ENCODE measurements at places on chromosomes 5 and 9.
A peak's percentile ranks its signal among the peaks of the same experiment; 100 is the strongest.

GRCh38 chr9:81002242-81002641 is 687.1 kb downstream of the TLE1 start:
- no peak for DNase-seq

DNA sequence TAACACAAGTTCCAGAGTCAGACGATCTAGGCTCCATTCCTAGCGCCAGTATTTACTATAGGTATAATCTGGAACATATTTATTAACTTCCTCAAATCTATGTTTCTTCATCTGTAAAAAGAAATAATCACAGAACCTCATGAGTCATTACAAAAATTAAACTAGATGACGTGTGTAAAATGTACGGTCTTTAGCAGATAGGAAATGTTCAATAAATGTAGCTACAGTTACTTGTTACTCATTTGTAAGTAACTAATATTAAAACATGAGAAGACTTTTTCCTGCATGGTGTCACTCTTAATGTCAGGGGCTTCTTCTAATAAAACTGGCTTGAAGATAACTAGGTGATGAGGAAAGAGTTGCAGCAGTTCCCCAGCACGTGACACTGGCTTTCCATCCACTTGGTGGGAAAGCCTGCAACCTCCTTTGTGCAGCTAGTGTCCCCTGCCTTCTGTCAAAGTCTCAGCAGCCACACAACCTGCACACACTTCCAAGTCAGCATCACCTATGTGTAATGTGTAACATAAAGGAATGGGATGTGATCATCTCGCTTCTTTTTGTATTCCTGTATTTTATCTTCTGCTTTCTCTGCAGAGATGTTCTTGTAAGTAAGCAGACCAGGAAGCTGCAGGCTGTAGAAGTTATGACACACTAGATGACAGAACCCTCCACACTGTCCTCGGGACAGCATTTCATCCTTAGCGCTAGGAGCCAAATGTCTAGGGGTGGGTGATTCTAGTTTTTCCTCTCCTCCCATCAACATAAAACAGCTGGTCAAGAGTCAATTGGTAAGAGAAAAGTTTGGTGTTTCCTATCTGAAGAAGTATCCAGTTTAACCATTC is 1.8 kb upstream of the JAKMIP2 start:
- no peak for DNase-seq

DNA sequence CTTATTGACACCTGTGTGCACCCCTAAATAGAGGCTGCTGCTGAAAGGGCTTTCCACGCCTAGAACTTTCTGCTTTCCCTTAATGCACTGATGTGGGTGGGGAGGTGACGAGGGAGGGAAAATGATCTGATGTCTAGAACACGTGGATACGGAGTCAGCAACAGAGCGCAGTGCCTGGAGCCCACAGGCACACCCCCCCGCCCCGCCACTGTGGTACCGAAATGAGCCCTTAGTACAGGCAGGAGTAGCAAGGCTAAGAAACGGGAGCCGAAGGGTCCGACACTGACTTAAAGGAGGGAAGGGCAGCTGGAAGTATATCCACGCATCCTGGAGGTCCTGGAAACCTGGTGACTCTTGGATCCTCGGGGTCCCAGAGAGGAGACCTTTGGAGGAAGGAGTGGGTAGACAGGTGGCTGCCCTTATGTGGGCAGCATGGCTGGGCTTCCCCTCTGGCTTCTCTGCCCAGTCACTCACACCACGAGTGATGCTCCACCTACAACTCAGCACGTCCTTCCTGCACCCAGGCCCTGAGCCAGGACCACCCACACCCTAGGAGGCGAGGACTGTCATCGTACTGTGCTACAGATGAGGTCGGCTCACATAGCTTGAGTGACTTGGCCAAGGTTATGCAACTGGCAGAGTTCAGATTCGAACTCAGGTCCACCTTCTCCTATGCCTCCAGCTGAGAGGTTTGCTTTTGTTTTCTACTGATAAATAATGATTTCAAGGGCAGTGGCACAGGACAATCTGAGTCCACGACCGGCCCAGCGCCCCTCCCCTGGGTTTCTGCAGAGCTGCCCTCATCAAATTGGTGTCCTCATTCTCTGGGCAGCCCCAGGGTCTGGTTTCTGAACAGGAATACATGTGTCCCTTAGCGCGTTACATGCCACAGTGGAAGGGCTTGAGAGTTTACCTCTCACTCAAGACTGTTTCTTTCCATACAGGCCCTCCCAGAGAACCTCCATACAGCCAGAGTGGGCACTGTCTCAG is 4.7 kb upstream of the VAV2 start:
- DNase-seq, result no peak

DNA sequence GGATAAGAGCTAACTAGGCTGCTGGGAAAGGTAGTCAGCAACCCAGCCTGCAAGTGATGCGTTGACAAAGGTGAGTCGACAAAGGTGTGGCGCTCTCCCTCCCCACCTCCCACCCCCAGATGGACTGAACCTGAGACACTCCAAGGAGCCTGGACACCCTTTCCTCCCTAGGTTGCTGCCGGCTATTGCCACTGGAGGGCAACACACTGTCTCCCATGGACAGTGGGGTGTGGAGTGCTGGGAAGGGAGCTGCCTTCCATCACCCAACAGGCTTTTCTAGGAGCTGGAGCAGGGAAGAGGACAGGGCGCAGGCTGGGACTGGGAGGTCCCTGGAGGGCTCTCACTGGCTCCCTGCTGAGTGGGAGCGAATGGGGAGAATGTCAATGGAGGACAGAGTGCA is 75.4 kb upstream of the ARAP3 start:
- no peak for DNase-seq

GRCh38 chr5:74334762-74335384 is 305.7 kb downstream of the ENC1 start:
- no peak for DNase-seq

GRCh38 chr5:10158886-10159285 is 90.8 kb downstream of the ATPSCKMT start:
- no peak for DNase-seq

- no peak for DNase-seq
Observed at GRCh38 chr5:36796155-36796554, 80.4 kb upstream of the NIPBL start.

DNA sequence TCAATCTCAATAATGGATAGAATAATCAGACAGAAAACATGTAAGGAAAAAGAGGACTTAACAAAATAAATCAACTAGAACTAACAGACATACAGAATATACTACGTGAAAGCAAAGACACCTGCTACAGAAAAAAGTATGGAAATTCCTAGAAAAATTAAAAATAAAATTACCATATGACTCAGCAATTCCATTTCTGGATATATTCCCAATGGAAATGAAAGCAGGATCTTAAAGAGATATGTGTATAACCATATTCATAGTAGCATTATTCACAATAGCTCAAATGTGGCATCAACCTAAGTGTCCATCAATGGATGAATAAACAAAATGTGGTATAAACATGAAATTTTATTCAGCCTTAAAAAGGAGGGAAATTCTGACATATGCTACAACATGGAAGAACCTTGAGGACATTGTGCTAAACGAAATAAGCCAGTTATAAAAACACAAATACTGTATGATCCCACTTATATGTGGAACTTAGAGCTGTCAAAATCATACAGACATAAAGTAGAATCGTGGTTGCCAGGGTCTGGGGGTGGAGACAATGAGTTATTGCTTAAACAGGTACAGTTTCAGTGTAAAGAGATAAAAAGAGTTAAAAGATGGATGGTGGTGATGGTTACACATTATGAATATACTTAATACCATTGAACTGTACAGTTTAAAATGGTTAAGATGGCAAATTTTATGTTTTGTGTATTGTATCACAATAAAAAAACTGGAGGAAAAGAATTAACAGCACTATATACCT is 6.9 kb downstream of the PLAA start:
- DNase-seq, result no peak

- DNase-seq, result no peak
Observed at GRCh38 chr9:91223000-91223399, 138.7 kb downstream of the AUH start.

DNA sequence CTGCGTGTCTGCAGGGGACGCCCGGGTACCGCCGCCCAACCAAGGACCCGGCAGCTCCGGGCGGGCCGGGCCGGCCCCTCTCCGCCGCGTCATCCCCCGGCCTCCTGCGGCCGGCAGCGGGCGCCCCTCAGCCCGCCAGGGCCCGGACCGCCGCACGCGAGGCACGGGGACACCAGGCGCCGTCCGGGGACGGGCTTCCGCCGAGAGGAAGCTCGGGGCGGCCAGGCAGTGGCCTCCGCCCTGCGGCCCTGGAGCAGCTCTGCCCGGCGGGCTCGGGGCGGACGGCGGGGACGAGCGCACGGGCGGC is 373 bp downstream of the FBXW5 start:
- DNase-seq, result peak; percentile 79

- DNase-seq, result no peak
Observed at GRCh38 chr9:78577156-78577906, 280.4 kb downstream of the PSAT1 start.

- no peak for DNase-seq
Observed at GRCh38 chr5:19790829-19791466, 197.1 kb downstream of the CDH18 start.

DNA sequence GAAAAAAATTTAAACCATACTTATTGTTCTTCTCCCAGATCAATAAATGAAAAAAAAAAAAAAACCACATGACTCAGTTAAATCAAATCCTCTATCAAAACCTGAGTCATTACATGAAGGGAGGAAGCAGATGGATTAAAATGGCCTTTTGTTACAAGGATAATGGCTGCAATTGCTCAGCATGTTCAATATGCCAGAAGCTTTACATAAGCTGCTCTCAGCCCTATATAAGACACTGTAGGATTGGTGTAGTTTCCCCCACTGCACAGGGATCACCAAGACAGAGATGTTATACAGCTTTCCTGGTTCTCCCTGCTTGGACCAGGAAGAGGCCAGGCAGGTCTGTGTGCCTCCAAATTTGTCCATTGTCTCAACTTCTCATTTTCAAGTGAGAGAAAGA is 101.6 kb upstream of the MAP1B start:
- DNase-seq, result no peak

DNA sequence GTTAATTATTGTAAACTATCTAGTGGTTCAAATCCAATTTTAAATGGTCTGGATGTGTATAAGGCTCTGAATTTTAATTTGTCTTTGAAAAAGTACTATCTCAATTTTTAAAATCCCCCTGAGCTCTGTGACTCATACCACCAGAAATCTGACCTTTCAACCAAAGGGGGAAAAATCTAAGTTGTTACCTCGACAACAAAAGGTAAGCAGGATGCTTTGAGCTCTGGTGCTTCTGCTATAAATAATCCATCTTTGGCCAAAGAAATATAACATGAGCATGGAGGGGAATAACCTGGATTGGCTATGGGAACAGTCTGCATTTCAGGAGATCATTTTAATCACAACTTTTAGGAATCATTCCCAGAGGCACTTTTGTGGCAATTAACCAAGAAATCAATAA is 76.3 kb upstream of the PCSK1 start:
- no peak for DNase-seq

DNA sequence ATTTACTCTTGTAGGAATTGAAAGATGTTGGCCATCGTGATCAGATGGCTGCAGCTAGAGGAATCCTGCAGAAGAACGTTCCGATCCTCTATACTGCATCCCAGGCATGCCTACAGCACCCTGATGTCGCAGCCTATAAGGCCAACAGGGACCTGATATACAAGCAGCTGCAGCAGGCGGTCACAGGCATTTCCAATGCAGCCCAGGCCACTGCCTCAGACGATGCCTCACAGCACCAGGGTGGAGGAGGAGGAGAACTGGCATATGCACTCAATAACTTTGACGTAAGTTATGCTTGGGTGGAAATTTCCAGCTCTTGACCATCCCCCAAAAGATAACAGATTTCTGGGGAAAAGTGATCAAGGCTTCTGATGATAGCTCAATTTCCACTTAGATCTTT is 50.6 kb downstream of the LRRTM2 start:
- no peak for DNase-seq

GRCh38 chr9:133539991-133540697 is 5.6 kb downstream of the ADAMTSL2 start:
- no peak for DNase-seq

DNA sequence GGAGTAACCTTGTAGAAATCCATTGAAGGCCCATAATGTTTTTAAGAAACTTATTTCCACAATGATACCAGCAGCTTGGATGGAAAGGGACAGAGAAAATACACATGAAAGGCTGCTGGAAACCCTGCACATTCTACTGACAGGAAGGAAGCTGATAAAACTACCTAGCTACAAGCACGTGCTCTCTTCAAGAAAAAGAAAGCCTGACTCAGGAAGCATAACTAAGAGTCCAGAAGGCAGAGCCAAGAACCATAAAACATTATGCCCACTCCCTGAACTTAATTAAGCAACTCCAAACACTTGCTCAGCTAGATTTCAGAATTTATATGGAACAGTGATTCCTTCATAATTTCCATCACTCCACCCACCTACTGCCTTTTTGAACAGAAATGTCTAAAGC is 430.8 kb downstream of the SEMA5A start:
- no peak for DNase-seq

DNA sequence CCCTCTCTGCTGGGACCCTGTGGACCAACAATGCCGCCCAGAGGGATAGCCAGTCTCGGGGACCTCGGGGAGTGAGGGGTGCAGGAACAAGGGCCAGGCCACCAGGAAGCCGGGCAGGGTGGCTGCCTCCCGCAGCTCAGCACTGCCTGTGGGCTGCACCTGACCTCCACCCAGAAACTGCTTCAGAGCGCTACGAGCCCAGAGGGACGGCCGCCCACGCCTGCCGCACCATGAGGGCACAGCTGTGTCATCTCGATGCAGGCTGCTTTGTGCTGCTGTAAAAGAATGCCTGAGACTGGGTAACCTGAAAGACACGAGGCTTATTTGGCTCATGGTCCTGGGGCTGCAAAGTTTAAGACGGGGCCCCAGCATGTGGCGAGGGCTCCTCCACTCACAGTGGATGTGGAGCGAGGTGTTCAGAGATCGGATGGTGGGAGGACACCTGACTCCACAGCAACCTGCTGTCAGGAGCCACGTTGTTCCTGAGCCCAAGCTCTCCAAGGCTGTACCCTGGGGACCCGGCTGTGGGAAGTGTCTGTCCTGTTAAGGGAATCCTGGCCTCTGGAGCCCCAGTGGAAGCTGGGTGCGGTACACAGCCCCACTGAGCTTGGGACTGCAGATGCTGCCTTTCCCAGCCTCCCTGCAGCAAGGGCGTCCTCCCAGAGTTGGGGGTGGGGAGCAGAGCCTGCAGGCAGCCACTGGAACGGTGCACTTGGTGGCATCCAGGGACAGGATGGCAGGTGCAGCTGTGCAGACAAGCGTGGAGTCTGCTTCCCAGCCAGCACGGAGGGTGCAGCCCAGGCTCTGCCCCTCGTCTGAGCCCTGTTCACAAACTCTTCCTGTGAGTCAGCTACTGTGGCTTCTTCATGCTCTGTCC is 11.8 kb upstream of the ZDHHC11 start:
- no peak for DNase-seq

- no peak for DNase-seq
Observed at GRCh38 chr9:134172198-134173126, 8.1 kb upstream of the RNU6ATAC start.

GRCh38 chr9:93033531-93033930 is 25.0 kb upstream of the SUSD3 start:
- DNase-seq, result no peak

All from CD4-positive, alpha-beta T cell (primary cell).